ENCODE measurements at places on chromosomes 12 and 14. TPM values are rescaled to one million over a fixed set of nuclear protein-coding genes. Genes with fewer than 3 reads are reported as not detected.

- no peak for DNase-seq
Observed at GRCh38 chr12:132056320-132056719, 87.8 kb downstream of the DDX51 start.

DNA sequence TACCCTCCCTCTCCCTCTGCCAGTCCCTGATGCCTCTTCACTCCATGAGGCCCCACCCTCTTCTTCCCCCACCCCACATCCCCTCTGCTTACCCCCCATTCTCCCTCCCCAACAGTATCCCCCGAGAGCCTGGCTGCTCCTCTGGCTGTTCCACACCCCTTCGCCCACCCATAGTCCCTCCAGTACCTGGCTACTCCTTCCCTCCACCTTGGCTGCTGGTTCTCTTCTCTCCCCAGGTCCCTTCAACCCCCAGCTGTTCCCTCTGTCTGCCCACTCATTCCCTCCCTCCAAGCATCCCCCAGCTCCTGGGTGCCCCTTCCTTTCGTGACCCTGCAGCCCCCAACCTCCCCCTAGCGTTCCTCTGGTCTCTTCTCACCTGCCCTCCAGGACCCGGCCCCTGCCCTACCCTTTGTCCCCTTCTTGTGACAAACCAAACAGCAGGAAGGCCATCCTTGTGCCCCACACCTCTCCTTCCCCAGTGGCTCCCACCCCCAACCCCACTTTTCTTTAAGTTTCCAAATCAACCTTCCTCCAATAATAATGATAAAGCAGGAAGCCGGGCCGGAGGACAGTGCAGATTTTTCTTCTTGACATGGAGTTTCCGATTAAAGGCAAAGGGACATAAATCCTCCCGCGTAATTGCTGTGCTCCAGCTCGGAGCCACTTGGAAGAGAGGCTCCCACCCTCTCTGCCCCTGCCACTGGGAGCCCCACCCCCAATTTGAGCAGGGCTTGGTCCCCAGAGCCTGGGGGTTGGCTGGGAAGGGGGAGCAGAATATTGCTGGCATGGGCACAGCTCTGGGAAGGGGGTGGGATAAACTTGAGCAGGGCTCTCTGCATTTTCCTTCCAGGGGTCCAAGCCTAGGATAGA, 40.0 kb downstream of the SMUG1 start:
- no peak for DNase-seq

- no peak for DNase-seq
Observed at GRCh38 chr14:96225745-96226151, 21.1 kb downstream of the BDKRB2 start.

GRCh38 chr12:106258935-106259334, 11.1 kb upstream of the CKAP4 start:
- no peak for DNase-seq

- no peak for DNase-seq
Observed at GRCh38 chr14:54698966-54699530, 132.1 kb downstream of the SAMD4A start.

- DNase-seq = no peak
Observed at GRCh38 chr14:101810897-101811621, 49.5 kb downstream of the PPP2R5C start.

- no peak for DNase-seq
Observed at GRCh38 chr12:2892246-2892645, 1.6 kb downstream of the TULP3 start.

The BCAT1 gene
- 40.8 TPM for total RNA-seq

The GZMB gene
- total RNA-seq = 2.0 TPM

The RD3L gene
- total RNA-seq = not detected

The SLC39A5 gene
- total RNA-seq = 0.16 TPM

The WIF1 gene
- 1.8 TPM for total RNA-seq

The GPRC5A gene
- 41.5 TPM for total RNA-seq
